Spleen (tissue), 13 donors: ENCODE measurements at places on chromosomes 11 and 22.

GRCh38 chr11:96122601-96123074, 198.7 kb upstream of the MTMR2 start:
- no peak for DNase-seq

GRCh38 chr11:48049036-48049435, 68.7 kb downstream of the PTPRJ start:
- peak; percentile 28 for DNase-seq

DNA sequence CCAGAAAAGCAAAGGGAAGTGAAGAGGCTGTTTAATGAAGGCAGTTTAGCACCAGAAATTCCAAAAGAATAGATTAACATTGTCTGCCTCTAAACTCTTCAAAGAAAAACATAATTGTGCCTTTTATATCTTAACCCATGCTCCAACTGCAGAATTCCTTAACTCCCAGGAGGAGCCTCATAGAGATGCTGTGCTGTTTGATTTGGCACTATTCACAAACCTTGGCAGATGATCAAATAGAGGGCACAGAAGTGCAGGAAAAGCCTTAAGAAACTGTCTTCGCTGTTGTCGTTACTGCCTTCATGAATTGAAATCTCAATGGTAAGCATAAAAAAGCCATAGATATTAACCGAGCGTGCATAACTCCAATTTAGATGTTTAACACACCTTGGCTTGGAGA, 124.1 kb upstream of the MPPED2 start:
- DNase-seq = no peak

DNA sequence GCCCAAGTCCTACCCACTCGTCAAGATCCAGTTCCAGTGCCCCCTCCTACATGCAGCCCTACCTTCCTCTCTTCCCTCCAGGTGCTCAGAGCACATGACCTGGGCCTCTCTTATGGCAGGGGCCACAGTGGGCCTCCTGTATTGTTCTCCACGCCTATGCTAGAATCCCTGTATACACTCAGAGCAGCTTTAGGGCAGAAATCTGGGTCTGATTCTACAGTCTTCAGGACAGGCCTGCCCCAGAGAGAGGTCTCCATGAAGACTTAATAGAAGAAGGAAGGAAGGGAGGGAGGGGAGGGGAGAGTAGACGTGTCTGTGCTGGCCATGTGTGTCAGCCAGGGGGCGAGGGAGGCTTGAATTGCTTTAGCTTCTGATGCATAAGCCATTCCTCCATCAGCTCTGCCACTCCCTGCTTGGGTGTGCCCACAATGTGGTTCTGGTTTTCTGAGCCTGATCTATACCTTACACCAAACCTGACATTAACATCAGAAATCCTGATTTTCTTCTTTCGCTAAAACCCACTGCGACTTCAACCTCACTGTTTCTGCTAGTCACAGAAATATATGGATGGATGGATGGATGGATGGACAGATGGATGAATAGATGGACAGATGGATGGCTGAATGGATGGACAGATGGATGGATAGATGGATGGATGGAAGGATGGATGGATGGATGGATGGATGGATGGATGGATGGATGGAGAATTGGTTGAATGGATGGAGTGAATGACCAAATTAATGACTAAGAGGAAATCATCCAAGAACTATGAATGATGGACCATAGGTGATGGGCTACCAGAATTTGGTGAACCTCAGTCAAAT, 56.6 kb upstream of the PRDM11 start:
- DNase-seq = no peak

DNA sequence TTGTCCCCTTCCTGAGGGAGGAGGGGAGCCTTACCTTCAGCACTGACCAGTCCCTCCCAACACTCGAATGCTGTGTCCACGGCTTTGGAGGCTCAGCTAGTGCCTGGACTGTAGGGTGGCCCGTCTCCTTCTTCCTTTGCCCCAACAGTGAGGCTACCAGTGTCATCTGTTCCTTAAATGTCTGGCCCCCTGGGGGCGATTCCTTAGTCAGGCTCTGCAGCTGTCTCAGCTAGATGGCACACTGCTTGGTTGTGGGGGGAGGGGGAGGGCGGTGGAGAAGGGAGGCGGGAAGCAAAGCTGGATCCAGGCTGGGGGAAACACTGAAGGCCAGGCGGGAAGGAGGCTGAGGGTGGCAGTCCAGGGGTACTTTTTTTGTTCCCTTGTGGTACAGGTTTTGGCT, at the start of gene IGSF22:
Gene IGSF22, minus strand, starts transcription at position 149 of the 400 bp plus-strand sequence. CDS start 1,952 bp downstream, outside the sequence.
- no peak for DNase-seq
